Midbrain (tissue), 1 donor: ENCODE measurements at places on chromosomes 3 and 15.

- DNase-seq: no peak
Measured at GRCh38 chr3:182440101-182440500, 353.2 kb upstream of the ATP11B start.

DNA sequence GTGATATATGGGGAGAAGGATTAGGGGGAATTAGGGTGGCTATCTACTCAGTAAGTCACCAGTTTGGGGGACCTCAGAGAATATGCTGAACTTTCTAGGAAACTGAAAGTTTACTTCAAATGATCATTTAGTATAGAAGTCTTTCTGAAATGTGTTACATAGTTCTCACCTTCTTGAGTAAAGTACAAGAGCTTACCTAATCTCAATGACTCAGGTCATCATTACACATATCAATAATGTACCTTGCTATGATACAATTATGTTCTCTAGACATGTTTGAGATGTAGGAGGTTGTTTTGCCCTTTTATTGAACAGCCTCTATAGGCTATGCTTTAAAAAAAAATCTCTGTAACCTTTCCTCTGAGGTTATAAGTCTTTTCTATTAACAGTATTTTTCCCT lies 50.7 kb downstream of the TMEM41A start:
- no peak for DNase-seq

DNA sequence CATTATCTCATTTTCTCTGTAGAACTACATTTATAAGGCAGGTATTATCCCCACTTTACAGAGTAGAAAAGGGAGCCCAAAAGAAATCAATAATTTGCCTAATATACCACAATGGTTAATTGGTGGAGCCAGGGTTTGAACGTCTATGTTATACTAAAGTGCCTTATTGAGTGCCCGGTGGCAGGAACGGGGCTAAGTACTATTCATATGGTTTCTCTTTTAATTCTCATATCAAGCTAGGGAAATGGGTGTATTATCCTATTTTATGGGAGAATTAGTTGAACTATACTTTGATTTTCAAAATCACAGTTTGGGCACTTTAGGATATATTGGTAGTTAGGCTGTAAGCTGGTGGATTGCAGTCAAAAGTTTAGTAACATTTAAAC lies 1.5 kb downstream of the CEP97 start:
- no peak for DNase-seq

DNA sequence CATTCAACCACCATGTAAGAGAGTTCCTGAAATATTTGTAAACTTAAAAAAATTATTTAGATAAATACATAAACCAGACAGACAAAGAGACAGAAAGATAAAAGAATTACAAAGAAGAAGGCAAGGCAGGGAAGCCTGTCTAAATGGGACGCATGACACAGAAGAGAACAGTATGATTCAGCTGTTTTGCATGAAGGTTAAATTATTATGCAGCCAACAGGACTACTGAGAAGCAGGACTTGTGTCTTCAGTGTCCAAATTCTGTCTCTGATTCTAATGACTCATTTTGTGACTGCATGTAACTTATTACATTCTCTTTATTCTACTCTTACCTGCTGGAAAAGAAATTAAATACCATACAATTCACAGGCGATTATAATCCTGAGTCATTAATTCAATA lies 340.4 kb upstream of the KCNMB2 start:
- DNase-seq: no peak

DNA sequence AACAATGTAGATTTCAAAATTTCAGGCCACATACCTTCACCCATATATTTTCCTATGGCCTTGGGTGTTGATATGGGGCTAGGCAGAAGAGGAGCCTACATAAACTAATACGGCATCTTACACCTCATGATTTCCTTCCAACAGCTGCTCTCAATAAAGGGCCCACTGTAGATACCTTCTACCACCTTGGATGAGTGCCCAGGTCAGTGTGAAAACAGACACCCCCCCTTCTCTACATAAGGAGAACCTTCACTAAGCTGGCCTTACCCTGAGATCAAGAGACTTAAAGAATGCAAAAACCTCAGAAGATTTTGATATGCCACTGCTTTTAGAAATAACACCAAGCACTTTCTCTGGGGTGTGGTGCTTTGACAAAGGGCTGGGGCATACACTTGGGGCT lies 42.7 kb downstream of the SH3BP5 start:
- DNase-seq: no peak
